Colonic mucosa (tissue), 4 donors: ENCODE measurements at places on chromosomes 1 and 21.

- H3K27ac ChIP-seq, result peak within 1 kb of the TSS; percentile 39
- no peak within 1 kb of the TSS for H3K4me3 ChIP-seq
- H3K4me1 ChIP-seq, result no peaks in the 10 kb centered on the region
Measured at GRCh38 chr1:159076438-159077119, at the start of gene AIM2. TSS of gene AIM2 (minus strand) at chr1:159076766. CDS start at chr1:159073499, 3,267 bp downstream.

DNA sequence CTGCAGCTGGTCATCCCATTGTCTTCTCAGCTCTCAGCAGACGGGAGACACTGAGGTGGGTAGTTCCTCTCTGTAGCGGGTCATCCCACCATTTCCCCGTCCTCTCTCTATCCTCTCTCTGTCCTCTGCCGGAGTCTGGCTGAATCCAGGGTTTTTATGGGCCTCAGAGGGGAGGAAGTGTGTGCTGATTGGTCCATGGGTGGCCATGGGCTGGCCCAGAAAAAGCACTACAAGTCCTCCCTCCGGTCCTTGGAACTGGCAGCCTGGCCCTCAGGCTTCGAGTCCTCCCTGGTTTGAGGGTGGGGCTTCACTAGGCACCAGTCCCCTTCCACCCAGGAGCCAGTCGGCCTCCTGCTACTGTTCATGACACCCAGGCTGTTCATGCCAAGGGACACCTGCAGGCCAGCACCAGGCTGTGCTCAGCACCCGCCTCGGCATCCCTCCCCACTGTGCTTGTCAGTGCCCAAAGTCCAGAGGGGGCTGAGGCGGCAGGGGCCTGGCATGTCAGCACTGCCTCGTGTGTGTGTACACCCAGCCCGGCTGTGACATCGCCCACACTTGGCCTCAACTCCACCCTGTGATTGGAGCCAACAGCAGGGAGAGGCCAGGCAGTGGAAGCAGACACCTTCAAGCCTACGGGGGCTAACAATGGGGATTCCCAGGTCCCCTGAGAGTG lies 23.0 kb upstream of the LRRC8C start:
- no peaks in the 10 kb centered on the region for H3K27me3 ChIP-seq
- H3K4me3 ChIP-seq, result no peak overlapping the region

DNA sequence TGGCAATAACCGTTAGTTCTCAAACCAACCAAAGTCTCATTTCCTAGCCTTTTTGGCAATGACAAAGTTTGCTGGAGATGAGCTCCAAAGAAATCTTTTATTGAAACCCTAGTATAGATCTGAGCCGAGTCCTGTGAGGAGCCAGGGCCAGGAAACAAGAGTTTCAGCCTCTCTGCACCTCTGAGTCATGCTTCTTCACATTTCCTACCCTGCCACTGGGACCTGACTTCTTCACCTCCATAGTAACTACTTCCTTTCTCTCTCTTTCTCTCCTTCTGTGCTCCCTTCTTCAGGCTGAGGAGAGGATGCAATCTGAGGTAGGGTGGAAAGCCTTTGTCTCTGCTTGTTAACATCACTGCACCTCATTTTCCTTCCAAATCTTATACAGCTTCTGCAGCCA lies 38.7 kb upstream of the IPO9 start:
- peak overlapping the region; percentile 37 for H3K27ac ChIP-seq
- no peak for DNase-seq
- H3K27me3 ChIP-seq, result no peaks in the 10 kb centered on the region
- H3K4me3 ChIP-seq, result no peak overlapping the region
- H3K36me3 ChIP-seq, result no peaks in the 10 kb centered on the region

GRCh38 chr1:42070996-42071395 lies 82.2 kb upstream of the GUCA2B start:
- H3K27me3 ChIP-seq, result no peaks in the 10 kb centered on the region
- H3K4me1 ChIP-seq, result no peaks in the 10 kb centered on the region
- H3K4me3 ChIP-seq, result no peak overlapping the region

DNA sequence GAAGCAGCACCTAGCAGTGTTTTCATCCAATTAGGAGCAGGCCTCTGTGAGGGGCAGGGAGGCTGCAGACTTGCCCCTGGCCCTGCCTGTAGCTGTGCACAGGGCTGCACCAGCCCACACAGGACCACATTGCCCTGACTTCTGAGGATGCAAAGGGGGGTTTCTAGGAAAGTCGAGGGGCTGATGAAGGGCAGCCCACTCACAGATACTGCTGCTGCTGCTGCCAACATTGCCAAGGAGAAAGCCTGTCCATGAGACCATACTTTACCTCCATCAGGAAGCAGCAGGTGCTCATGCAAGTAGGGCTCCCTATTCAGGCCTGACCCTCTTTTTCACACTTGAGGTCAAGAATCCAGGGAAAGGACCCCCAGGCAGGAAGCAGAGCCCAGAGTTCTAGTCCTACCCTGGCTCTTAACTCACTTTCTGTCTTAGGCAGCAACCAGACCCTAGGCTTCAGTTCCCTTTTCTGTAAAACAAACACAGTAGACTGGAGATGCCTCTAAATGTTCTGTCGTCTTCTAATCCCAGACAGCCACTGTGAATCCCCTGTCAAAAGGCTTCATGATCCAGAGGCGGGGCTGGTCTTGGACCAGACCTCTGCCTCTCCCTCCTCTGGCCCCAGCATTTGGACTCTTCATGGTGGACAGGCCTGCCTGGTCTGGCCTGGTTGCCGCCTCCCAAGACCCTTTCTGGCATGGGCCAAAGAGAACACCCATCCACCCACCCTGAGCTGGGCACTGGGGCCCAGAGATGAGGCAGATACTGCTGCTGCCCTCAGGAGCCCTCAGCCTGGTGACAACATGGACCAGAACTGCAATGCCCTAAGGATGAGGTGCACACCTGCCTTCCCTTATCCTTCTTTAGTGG lies 120.2 kb downstream of the GLIS1 start:
- no peaks in the 10 kb centered on the region for H3K36me3 ChIP-seq
- no peak for DNase-seq
- no peak overlapping the region for H3K27ac ChIP-seq
- H3K27me3 ChIP-seq, result no peaks in the 10 kb centered on the region

DNA sequence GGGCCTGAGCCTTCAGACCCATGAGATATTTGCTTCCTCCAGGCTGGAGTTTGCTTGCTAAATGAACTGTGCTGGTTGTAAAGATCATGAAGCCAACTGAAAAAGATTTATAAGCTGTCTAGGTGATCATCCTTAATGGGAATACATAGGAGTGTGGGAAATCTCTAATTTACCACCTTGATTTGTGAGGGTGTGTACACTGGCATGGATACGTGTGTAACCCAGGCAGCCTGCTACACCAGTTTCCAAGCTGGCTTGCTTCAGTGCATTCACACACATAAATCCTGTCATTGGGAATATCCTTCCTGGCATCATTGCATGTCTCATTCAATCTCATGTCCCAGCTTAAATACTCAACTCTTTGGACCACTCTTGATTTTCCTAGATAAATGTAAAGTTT lies 57.6 kb upstream of the GNG12 start:
- H3K36me3 ChIP-seq, result no peaks in the 10 kb centered on the region
- H3K27ac ChIP-seq, result no peak overlapping the region
- no peak for DNase-seq
- no peak overlapping the region for H3K4me3 ChIP-seq
- H3K4me1 ChIP-seq, result no peaks in the 10 kb centered on the region
- no peaks in the 10 kb centered on the region for H3K27me3 ChIP-seq

DNA sequence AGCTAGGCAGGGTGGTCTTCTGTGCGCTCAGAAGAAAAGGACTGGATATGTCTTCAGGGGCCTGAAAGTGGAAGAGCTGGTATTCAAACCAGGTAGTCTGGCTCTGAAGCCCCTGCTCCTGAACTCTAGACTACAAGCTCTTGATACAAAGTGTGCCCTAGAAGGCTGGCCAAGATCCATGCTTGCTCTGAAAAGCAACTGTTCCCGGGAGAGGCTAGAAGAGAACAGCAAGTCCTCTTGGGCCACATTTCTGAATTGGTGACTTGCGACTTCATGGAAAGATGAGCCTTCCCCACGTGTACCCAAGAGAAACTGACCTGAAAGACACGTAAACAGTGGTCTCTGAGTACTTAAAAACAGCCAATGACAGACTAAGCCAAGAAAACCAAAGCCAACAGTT lies 123.3 kb upstream of the GRIK3 start:
- no peaks in the 10 kb centered on the region for H3K4me1 ChIP-seq
- no peak for DNase-seq
- no peaks in the 10 kb centered on the region for H3K27me3 ChIP-seq
- no peak overlapping the region for H3K4me3 ChIP-seq
- H3K27ac ChIP-seq, result no peak overlapping the region
- no peaks in the 10 kb centered on the region for H3K36me3 ChIP-seq

- H3K4me1 ChIP-seq, result no peaks in the 10 kb centered on the region
- H3K27me3 ChIP-seq, result no peaks in the 10 kb centered on the region
- H3K27ac ChIP-seq, result no peak overlapping the region
Measured at GRCh38 chr1:25131794-25132193, 100.5 kb downstream of the SYF2 start.

DNA sequence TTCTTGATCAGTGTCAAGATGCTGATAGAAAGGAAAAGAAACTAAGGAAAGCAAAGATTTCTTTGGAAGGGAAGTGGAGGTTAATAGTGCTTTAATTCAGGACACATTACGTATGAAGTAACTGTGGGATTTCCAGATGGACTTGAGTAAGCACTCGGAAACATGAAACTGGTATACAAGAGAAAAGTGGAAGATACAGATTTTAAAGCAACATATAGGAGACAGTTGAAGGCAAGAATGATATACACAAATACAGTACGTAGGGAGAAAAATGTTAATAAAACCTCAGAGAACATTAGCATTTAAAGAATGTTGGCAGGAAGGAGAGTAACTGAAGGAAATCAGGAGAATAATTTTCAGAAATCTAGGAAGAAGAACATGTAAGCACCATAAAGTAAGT lies 730.9 kb upstream of the ADGRL2 start:
- no peaks in the 10 kb centered on the region for H3K36me3 ChIP-seq
- DNase-seq, result no peak
- H3K4me3 ChIP-seq, result no peak overlapping the region
- no peaks in the 10 kb centered on the region for H3K27me3 ChIP-seq
- H3K4me1 ChIP-seq, result no peaks in the 10 kb centered on the region

GRCh38 chr1:236511735-236512418 lies 11.9 kb upstream of the LGALS8 start:
- H3K27ac ChIP-seq, result no peak overlapping the region
- H3K36me3 ChIP-seq, result no peaks in the 10 kb centered on the region
- no peak overlapping the region for H3K4me3 ChIP-seq
- H3K4me1 ChIP-seq, result no peaks in the 10 kb centered on the region

- no peaks in the 10 kb centered on the region for H3K4me1 ChIP-seq
- H3K27me3 ChIP-seq, result no peaks in the 10 kb centered on the region
- no peak overlapping the region for H3K4me3 ChIP-seq
- DNase-seq, result peak; percentile 79
- H3K36me3 ChIP-seq, result no peaks in the 10 kb centered on the region
Measured at GRCh38 chr1:37682334-37682987, 9.9 kb upstream of the CDCA8 start.

DNA sequence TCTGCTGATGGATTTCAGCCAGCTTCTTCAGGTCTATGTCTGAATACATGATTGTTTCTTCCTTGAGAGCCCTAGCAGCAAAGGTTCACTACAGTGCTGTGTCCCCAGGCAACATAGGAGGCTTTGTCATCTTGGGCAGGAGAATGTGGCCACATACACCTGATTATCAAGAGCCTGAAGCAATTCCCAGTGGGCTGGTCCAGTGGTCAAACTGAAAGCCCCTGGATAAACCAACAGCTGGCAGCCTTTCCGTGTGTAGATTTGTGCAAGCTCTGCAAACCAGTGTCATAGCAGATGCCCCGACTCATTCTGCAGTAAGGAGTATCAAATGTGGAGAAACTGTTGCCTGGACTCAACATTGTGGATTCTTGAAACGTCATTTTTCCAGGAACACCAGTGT lies 2.3 kb upstream of the GIPC2 start:
- H3K4me3 ChIP-seq, result no peak overlapping the region
- H3K4me1 ChIP-seq, result no peaks in the 10 kb centered on the region
- H3K27ac ChIP-seq, result no peak overlapping the region

DNA sequence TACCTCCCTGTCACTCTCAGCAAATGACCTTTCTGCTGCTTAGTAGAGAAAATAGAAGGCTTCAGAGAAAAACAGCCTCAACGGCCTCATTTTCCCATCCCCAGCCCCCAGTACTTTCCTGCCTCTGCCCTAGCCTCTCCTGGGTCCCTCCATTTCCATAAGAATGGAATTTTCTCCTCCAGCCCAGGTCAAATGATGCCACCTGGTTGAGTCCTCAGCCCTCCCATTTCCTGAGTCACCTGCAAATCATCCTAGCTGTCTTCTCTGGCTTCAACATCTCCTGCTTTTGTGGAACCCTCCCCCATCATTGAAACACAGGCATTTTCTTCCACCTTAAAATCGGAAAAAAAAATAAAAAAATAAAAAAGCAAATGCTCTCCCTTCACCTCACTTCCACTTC lies 35.1 kb downstream of the OLIG1 start:
- H3K4me3 ChIP-seq, result no peak overlapping the region
- H3K27me3 ChIP-seq, result peaks cover 7% of the 10 kb centered on the region
- no peak overlapping the region for H3K27ac ChIP-seq
- H3K4me1 ChIP-seq, result no peaks in the 10 kb centered on the region
- no peaks in the 10 kb centered on the region for H3K36me3 ChIP-seq

GRCh38 chr1:29056256-29056655 lies 67.4 kb downstream of the TMEM200B start:
- H3K4me3 ChIP-seq, result no peak overlapping the region
- H3K4me1 ChIP-seq, result no peaks in the 10 kb centered on the region
- no peak overlapping the region for H3K27ac ChIP-seq
- no peaks in the 10 kb centered on the region for H3K27me3 ChIP-seq
- no peak for DNase-seq
- H3K36me3 ChIP-seq, result no peaks in the 10 kb centered on the region

DNA sequence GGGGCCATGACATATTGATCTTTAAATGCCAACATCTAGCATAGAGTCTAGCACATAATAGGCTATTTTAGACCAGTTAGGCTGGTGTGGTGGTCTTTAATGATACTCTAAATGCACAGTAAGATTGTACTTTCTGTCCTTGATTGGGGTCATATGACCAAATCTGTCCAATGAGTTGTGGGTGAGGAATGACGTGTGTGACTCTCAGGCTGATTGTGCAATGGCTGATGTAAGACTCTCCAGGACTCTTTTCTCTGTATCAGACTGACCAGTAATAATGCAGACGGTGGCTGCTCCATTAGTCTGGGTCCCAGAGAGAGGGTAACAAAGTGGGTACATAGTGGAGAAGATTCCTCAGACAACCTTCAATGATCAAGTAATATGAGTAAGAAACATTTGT lies 541.6 kb upstream of the CAMK1G start:
- no peak overlapping the region for H3K27ac ChIP-seq
- no peaks in the 10 kb centered on the region for H3K4me1 ChIP-seq
- no peaks in the 10 kb centered on the region for H3K27me3 ChIP-seq
- no peaks in the 10 kb centered on the region for H3K36me3 ChIP-seq
- H3K4me3 ChIP-seq, result no peak overlapping the region
- no peak for DNase-seq

DNA sequence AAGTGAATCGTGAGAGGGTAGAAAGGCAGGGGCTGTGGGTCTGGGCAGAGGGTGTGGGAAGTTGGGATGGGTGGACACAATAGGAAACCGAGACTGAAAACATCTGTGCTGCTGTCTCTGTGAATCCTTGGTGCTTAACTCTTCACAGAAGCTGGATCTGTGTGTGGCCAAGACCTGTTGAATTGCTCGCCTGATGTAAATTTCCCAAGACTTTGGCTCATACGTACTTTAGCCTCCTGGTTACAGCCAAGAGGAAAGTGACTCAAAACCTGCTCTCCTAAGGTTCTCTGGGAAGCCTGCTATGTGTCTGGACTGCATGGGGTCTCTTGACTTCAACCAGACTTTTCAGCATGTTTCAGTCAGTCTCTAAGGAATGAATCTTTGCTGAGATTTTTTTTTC lies 270.3 kb downstream of the RWDD3 start:
- H3K4me3 ChIP-seq, result no peak overlapping the region
- no peak for DNase-seq
- no peaks in the 10 kb centered on the region for H3K27me3 ChIP-seq
- H3K4me1 ChIP-seq, result no peaks in the 10 kb centered on the region
- H3K27ac ChIP-seq, result no peak overlapping the region
- no peaks in the 10 kb centered on the region for H3K36me3 ChIP-seq

- peak; percentile 69 for DNase-seq
- peaks cover 21% of the 10 kb centered on the region for H3K27me3 ChIP-seq
Measured at GRCh38 chr1:35568975-35569395, 4.1 kb upstream of the TFAP2E start.
